ENCODE measurements at places on chromosomes 1 and 21.

DNA sequence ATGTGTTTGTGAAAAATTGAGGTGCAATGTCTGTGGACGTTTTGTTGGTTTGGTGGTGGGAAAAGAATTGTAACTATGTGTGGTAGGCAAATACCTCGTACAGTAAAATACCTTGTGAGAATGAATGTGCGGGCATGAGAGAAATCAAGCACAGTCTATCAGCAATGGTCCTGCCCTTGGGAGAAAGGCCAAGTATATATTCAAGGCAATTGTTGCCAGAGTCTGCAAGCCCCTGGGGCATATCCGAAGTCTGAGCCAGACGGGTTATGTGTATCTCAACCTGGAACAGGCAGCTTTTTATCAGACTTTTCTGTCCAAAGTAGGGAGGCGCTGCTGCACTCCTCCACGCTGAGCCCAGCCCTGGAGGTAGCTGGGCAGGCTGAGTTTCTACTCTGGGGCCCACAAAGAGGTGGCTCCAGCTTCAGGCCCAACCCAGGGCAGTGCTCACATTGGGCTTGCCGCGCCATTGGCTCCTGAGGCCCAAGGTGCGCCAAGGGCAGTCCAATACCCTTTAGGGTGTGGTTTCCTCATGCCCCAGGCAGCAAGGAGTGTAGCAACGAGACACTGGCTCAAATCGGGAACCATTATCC lies 9.4 kb upstream of the GNL2 start:
- no peak for DNase-seq

DNA sequence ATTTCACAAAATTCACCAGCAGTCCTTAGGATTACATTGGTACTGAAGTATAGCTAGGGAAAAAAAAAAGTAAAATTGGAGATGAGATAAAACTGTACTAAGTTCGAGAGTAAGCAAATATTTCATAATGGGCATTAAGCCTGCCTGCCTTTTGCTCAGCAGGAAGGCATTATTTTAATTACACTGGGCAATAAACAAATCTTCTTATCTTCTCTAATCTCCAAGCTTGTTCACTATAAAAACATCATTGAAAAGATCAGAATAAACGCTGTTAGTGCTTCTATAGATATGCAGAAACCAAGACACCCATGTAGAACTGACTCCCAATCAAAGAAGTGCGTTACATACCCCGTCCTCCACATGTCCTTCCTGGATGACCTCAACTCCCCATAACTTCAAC lies 174.2 kb upstream of the CHODL start:
- no peak for DNase-seq

- DNase-seq: no peak
Observed at GRCh38 chr1:177185209-177185608, 14.5 kb downstream of the BRINP2 start.

- peak; percentile 44 for DNase-seq
Observed at GRCh38 chr1:89633248-89633799, 404 bp downstream of the LRRC8C start.

- no peak for DNase-seq
Observed at GRCh38 chr1:155052439-155053395, 1.6 kb downstream of the ADAM15 start.

DNA sequence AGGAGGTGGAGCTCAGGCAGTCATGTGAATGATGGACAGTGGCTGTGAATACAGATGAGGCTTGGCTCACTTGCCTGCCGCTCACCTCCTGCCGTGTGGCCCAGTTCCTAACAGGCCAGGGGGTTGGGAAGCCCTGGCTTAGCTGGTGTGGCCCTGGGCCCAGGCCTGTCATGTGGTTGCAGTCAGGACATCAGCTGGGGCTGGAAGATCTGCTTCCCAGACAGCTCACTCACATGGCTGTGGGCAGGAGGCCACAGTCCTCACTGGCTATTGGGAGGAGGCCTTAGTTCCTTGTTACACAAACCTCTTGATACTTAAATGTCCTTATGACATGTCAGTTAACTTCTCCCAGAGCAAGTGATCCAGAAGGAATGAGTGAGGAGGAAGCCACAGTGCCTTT lies 138.8 kb upstream of the CSF3R start:
- no peak for DNase-seq

DNA sequence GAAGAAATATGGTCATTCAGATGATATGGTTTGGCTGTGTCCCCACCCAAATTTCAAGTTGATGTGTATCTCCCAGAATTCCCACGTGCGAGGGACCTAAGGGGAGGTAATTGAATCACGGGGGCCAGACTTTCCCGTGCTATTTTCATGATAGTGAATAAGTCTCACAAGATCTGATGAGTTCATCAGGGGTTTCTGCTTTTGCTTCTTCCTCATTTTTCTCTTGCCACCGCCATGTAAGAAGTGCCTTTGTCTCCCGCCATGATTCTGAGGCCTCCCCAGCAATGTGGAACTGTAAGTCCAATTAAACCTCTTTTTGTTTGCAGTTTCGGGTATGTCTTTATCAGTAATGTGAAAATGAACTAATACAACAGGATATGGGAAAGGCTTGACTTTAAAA lies 1.4 kb upstream of the DPM3 start:
- DNase-seq: no peak

- no peak for DNase-seq
Observed at GRCh38 chr1:114524944-114525343, 13.9 kb upstream of the TRIM33 start.

DNA sequence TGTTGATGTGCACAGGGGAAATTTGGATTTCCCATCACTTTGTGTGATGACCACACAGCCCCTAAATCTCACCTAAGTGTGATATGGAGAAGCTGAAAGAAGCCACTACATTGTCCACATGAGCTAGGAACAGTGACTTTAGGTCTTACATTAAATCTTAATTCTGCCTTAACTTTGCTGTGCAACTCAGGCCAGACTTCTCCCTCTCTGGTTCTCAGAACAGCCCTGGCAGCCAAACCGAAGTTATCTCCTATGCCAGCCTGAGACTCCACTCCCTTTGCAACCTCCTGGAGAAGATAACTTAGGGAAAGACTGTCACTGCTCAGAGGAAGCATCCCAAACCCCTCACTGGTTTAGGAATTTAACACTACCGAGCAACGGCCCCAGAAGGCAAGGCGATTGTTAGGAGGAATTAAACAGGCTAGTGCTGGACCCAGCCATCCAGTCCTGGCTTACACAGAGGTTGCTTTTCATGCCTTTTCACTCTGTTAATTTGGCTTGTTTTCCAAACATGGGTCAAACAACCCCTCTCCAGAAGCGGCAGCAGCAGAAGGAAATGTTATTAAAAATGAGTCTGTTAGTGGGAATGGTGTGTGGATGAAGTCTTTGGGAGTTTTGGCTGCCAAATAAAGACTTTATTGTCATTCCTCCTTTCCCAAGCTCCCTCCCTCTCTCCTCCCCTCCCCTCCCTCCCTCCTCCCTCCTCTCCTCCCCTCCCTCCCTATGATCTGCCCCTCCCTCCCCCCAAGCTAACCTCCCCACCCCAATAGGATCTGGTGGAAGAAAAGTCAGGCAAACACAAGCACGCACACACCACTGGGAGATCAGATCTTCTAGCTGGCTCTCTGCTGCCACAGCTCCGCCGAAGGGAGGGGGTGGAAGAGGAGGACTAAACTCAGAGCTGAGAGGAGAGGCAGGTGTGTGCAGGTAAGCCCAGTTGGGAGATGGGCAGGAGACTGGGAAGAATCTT lies at the start of gene PRELP:
TSS of gene PRELP (plus strand) at position 795 of the 970 bp plus-strand sequence. CDS start 7,379 bp downstream, outside the sequence.
- no peak for DNase-seq

- DNase-seq: no peak
Observed at GRCh38 chr21:43210454-43211071, 41.8 kb downstream of the CRYAA start.

- DNase-seq: no peak
Observed at GRCh38 chr1:31207569-31207968, 32.1 kb downstream of the NKAIN1 start.

GRCh38 chr1:47210666-47211065 lies 20.8 kb upstream of the PDZK1IP1 start:
- no peak for DNase-seq

DNA sequence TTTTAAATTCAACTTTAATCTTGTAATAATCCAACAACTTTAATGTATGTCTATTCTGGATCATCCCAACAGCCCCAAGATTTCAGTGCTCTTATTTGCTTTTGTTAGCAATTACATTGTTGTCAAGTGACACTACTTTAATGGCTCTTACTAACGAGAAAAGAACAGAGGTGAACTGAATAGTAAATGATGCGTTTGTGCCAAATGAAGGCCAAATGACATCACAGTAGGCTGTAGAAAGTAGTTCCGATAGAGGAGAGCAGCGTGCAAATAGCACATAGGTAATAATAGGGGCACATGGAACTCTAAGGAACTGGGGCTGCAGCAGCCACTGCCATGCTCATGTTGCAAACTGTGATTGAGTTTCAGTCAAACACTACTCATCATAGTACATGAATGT lies 301.9 kb downstream of the LMX1A start:
- no peak for DNase-seq

GRCh38 chr1:166822385-166822784 lies 16.9 kb upstream of the POGK start:
- DNase-seq: no peak

DNA sequence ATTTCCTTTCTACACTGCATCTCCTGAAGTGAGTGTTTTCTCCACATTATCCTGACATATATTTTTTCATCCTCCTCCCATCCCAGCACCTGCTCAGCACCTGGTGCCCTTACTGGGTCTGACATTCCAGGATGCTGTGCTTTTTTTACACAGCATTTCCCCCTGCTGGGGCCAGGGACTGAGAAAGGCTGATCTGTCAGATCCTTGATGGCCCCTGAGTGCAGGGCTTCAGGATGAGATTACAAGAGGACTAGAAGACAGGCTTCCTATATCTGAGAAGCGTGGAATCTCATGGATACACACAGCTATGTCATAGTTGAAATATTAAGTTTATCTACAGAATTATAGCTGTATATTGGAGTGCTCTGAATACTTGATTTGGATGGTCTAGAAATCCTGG lies 24.4 kb downstream of the RCAN1 start:
- DNase-seq: no peak

DNA sequence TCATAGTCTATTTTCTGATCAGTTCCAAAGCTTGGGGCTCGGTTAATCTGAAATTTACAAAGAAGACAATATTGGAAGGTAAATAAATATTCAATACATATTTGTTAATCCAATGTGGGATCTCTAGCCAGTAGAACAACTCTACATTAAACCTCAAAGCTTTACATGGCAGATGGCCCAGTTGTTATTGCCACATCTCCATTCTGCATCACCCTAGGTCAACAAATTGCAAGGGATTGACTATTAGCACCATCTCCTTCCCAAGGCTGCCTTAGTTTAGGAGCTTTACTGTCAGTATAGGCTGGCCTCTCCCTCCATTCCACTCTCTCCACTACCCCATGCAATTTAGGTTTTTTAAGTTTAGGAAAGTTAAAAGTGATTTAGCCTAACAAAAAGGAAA lies 69.7 kb downstream of the TTLL7 start:
- no peak for DNase-seq

GRCh38 chr1:115719285-115719684 lies 49.2 kb downstream of the CASQ2 start:
- DNase-seq: no peak

GRCh38 chr21:44366586-44367211 lies 13.3 kb downstream of the TRPM2 start:
- no peak for DNase-seq

GRCh38 chr1:51780927-51781326 lies 97.6 kb downstream of the NRDC start:
- no peak for DNase-seq

Data from activated CD4-positive, alpha-beta T cell treated with anti-CD3 and anti-CD28 coated beads, Interleukin-2, amount 50 U/mL, for 4 hours (primary cell).